ENCODE measurements at places on chromosomes 3 and 15. TPM values are rescaled to one million over a fixed set of nuclear protein-coding genes. Genes with fewer than 3 reads are reported as not detected.

DNA sequence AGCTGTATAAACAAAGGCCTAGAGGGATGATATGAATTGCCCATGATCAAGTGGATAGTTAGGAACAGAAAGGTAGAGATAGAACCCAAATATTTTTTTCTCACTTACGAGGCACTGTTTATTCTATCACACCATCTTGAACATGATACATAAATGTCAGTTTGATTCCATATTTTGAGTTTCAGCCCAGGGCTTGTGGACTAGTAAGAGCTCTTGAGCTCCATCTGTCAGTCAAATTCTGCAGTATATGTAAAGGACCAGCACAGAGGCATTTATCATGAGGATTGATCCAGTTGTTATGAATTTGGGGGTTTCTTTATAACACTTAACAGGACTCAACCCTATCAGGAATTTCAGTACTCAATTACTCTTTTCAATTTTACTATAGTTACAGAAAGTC is 4.8 kb downstream of the SLC27A2 start:
- DNase-seq = no peak

DNA sequence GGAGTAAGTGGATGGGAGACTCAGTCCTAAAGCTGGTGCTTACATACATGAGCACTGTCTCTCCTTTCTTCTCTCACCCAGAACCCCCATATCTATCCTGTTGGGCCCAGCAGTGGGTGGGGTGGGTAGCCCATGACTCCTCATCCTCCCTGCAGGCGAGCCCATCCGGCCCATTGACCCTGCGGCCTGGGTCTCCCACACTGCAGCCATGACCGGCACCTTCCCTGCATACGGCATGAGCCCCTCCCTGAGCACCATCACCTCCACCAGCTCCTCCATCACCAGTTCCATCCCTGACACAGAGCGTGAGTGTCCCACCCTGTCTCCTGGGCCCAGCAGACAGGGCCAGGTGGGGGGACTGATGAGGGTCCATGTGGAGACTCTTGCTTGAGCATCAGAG is 8.0 kb upstream of the AP2M1 start:
- no peak for DNase-seq

DNA sequence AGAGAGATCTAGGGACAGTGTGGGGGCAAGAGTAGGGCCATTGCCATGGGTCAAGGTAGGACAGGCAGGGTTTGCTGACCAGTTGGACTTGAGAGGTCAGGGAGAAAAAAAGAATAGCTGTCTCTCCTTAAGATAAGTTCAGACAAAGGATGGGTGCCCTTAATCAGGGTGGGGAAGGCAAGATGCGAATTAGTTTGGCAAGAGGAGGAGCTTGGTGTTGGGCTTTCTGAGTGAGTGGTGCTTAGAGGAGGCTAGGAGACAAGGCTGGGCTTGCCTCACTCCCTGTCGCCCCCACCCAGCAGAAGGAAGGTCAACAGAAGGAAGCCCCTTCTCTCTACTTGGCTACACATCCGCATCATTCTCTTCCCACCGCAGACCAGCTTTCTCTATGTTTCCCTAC is 53.9 kb upstream of the CTDSPL start:
- no peak for DNase-seq

- DNase-seq = no peak
Measured at GRCh38 chr3:41159588-41160189, 39.6 kb upstream of the CTNNB1 start.

GRCh38 chr3:129892857-129893580 is 492 bp downstream of the TMCC1 start:
- DNase-seq = no peak

GRCh38 chr3:53680028-53680427 is 166.2 kb downstream of the CHDH start:
- DNase-seq = no peak

DNA sequence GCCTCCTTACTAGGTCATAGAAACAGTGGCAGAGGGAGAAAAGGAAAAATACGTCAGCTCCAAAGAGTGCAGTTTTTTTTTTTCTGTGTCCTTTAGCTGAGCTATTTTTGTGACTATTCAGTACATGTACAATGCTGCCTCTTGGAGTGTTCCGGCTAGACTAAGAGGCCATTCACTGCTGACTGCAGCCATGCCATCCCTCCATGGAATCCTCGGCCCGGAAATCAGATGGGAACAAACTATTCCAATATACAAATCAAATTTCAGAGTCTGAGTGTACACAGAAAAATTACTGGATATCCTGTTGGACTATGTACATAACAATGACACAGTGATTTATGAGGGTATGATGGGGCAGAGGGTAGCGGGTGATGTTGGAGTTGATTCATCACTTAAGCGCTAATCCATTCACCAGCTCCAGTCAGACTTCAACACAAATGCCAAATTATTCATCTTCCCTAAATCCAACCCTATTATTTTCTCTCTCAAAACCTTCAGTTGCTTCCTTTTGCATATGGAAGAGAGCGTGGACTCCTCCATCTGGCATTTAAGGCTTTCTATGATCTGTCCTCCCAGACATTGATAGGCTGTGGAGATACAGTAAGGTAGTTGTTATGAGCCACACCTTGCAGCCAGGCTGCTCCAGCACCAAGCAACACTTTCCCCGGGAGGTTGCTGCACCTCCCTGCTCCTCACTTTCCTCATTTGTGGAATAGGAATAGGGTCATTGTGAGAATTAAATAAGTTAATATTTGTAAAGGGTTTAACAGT is 109.1 kb downstream of the LPP start:
- no peak for DNase-seq

DNA sequence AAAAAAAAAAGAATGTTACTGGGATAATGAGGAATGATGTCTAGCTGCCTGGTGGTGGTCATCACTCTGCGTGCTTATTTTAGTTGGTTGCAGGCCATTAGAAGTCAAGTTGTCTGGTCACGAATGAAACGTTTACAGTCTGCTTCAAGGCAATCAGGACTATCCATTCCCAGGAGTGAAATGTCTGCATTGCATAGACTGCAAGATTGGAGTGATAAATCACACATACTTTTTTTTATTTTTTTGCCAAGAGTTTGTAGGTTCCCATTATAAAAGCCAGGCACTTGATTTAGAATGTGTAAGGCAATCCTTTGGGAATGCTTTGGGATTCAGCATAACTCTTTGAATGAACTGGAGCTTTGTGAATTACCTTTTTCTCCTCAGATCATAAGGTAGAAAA is 132.3 kb downstream of the STAC start:
- DNase-seq = no peak

GRCh38 chr3:134486577-134487041 is 752 bp downstream of the CEP63 start:
- DNase-seq = peak; percentile 20

DNA sequence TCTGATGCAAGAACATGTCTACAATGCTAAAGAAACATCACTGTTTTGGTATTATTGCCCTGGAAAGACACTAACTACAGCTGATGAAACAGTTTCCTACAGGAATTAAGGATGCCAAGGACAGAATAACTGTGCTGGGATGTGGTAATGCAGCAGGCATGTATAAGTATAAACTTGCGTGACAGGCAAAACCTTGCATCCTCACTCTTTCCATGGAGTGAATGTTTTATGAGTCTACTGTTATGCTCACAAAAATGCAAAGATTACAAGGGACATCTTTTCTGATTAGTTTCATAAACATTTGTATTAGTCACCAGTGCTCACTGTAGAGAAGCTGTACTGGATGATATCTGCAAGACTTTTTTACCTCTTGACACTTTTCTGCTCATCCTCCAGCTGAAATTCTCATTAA is 143.6 kb downstream of the NAALADL2 start:
- DNase-seq = no peak

The C3orf80 gene
- polyA plus RNA-seq = 3.7 TPM

The GOLGA6L25 gene
- polyA plus RNA-seq = not detected

The WNT5A gene
- polyA plus RNA-seq = 0.55 TPM

Data from A549 (cell line).